ENCODE measurements at places on chromosomes 6 and 20.

GRCh38 chr6:43588194-43588593 is 12.2 kb downstream of the POLH start:
- H3K27ac ChIP-seq = no peak overlapping the region
- no peaks in the 10 kb centered on the region for H3K4me1 ChIP-seq
- peaks cover 14% of the 10 kb centered on the region for H3K36me3 ChIP-seq
- no peak for DNase-seq

- H3K27ac ChIP-seq = no peak overlapping the region
- no peak overlapping the region for H3K4me3 ChIP-seq
- DNase-seq = no peak
- H3K36me3 ChIP-seq = no peaks in the 10 kb centered on the region
- H3K4me1 ChIP-seq = no peaks in the 10 kb centered on the region
Measured at GRCh38 chr20:9163251-9163650, 94.4 kb downstream of the PLCB4 start.

DNA sequence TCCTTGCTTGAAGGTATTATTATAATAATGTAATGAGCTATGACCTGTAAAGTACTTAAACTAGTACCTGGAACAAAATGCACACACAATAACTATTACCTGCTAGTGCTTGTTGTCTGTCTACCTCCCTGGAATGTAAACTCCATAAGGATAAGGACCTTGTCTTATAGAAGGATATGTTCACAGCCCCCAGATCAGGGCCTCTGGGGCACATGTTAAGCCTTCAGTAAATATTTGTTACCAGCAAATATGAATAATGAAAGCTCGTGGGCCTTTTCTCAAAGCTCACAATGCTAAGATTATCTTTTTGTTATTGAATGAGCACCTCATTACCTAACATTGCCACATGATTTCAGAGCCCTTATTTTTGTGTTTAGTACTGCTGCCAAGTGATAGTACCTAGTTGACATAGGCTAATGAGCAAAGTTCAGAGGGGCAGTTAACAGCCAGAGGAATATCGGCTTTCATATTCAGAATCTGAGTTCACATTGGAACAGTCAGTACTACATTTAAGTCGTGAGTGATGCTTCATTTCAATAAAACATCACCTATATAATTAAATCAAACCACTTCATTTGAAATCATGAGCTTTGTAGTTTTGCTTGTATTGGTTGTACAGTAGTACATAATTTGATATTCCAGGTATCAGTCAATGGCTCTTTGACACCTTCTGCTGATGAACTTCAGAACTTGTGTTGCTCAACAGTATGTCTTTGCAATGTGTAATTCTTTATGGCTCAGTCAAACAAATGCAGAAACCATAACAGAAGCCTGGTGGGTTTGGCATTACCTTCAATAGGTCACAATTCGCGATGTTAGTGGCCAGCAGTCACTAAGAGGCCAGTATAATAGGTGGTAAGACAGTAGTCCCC is 11.8 kb upstream of the SMLR1 start:
- no peaks in the 10 kb centered on the region for H3K27me3 ChIP-seq
- DNase-seq = no peak

DNA sequence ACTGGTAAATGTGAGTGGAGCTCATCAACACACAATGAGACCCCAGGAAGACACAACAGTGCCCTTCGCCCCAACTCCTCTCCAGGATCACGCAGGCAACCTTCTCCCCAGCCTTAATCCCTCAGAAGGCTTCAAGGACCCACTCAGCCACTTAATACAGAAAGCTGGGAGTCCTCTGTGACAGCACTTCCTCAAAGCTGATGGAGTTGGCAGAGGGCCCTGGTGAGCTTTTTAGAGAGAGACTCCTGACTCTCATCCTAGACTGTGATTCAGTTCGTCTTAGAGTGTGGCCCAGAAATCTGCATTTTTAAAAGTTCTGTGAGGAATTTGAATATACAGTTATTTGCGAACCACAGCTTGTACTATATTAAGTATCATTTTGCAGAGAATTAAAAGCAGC is 187.7 kb downstream of the UST start:
- H3K36me3 ChIP-seq = no peaks in the 10 kb centered on the region
- DNase-seq = no peak
- H3K27ac ChIP-seq = no peak overlapping the region
- peaks cover 3% of the 10 kb centered on the region for H3K27me3 ChIP-seq

- no peak overlapping the region for H3K4me3 ChIP-seq
- no peak for DNase-seq
- H3K4me1 ChIP-seq = peaks cover 8% of the 10 kb centered on the region
- H3K36me3 ChIP-seq = no peaks in the 10 kb centered on the region
- no peaks in the 10 kb centered on the region for H3K27me3 ChIP-seq
Measured at GRCh38 chr6:118705544-118706491, 54.4 kb upstream of the CEP85L start.

DNA sequence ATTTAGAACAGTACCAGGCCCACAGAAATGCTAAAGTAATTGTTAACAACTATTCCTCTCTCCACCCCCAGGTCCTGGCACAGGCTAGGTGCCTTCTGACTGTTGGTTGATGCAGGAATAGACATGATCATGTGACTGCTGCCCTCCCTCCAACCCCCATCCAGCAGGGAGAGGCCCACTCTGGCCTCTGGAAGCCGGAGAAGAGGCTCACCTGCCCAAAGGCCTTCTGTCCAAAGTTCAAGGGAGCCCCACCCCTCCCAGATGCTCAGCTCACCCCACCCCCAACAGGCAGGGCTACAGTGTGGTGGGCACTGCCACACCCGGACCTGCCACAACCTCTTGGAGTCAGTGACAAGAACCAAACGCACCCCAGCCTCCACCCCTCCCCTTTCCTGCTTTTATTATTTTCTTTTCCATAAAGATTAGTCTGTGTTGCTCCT is 26.9 kb upstream of the FOXP4 start:
- no peak overlapping the region for H3K4me3 ChIP-seq
- H3K27me3 ChIP-seq = no peaks in the 10 kb centered on the region
- no peak overlapping the region for H3K27ac ChIP-seq
- H3K4me1 ChIP-seq = no peaks in the 10 kb centered on the region
- no peak for DNase-seq

DNA sequence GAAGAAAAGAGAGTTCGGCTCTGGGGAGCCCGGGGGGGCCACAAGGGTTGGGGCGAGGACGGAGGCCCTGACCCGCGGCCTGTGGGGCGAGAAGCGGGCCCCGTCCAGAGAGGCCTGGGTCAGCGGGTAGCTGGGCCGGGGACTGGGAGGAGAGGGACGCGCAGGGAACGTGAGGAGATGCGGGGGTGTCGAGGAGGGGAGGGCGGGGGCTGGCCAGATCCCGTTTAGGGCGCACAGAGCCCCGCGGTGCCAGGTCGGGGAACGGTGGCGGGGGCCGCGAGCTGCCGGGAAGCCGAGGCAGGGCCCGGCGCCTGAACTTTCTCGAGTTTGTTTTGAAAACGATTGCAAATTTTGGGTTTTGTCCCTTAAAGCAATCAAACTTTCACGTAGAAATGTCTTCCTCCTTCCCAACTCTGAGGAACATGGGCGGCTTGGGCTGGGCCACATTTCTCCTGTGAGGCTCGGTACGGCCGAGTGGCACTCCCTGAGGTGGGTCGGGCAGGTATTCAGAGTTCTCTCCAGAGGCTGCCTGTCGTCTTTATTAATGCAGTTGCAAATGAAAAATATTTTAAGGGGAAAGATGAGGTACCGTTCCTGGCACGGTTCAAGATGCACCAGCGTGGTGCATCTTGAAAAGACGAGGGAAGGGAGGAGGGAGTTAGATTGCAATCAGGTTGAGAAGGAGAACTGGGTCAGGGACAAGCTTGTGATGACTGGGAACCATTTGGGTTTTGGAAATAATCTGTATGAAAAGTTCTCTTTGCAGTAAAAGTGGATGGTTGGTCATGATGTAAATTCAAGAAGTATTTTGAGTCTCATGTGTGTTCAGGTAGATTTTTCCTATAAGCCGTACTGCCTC is 972 bp downstream of the RNF8 start:
- peak overlapping the region; percentile 88 for H3K4me3 ChIP-seq
- no peaks in the 10 kb centered on the region for H3K36me3 ChIP-seq
- H3K27me3 ChIP-seq = no peaks in the 10 kb centered on the region
- H3K4me1 ChIP-seq = peaks cover 6% of the 10 kb centered on the region
- DNase-seq = no peak
- peak overlapping the region; percentile 83 for H3K27ac ChIP-seq

DNA sequence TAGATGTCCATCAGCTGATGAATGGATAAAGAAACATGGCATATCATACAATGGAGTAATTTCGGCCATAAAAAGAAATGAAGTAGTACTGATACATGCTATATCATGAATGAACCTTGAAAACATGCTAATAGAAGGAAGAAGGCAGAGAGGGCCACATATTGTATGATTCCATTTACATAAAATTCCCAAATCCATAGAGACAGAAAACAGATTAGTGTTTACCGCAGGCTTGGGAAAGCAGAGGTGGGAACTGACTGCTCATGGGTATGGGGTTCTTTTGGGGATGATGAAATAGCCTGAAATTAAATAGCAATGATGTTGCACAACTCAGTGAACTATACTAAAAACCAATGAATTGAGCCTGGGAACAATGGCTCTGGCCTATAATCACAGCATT is 58.3 kb downstream of the SERAC1 start:
- no peak overlapping the region for H3K4me3 ChIP-seq
- no peak overlapping the region for H3K27ac ChIP-seq
- H3K36me3 ChIP-seq = peaks cover 3% of the 10 kb centered on the region
- H3K4me1 ChIP-seq = no peaks in the 10 kb centered on the region

DNA sequence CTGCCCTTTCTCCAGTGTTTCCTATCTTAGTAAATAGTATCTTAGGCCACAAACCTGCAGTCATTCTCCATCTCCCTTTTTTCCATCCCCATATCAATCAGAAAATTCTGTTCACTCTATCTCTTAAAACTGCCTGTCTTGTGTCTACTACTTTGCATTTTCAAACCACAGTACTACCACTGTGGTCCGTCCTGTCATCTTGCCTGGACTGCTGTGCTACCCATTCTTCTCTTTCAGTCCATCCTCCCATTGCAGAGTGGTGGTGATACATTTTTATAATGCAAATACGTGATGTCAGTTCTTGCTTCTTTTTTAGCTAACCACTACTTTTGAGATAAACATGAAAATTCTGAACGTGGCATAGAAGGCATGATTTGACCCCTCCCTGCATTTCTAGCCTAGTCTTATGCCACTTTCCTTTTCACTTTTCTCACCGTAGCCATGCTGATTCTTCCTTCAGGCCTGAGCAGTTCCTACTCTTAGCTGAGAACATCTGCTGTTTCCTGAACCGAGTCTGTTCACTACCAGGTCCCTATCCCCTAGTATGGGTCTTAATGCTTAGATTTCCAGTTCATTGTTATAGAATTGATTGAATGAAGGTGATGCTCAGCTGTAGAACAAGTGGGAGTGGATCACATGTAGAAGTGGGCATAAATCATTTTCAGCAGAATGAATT is 13.8 kb downstream of the TBPL1 start:
- no peaks in the 10 kb centered on the region for H3K36me3 ChIP-seq
- no peaks in the 10 kb centered on the region for H3K27me3 ChIP-seq

- H3K4me1 ChIP-seq = peaks cover 2% of the 10 kb centered on the region
- H3K27me3 ChIP-seq = no peaks in the 10 kb centered on the region
- no peaks in the 10 kb centered on the region for H3K36me3 ChIP-seq
- H3K4me3 ChIP-seq = no peak overlapping the region
Measured at GRCh38 chr6:151627689-151628444, 134.1 kb downstream of the CCDC170 start.

- no peak for DNase-seq
- H3K27me3 ChIP-seq = no peaks in the 10 kb centered on the region
- no peaks in the 10 kb centered on the region for H3K36me3 ChIP-seq
- no peak overlapping the region for H3K27ac ChIP-seq
- H3K4me1 ChIP-seq = no peaks in the 10 kb centered on the region
Measured at GRCh38 chr6:154986787-154987235, 8.3 kb upstream of the TIAM2 start.

DNA sequence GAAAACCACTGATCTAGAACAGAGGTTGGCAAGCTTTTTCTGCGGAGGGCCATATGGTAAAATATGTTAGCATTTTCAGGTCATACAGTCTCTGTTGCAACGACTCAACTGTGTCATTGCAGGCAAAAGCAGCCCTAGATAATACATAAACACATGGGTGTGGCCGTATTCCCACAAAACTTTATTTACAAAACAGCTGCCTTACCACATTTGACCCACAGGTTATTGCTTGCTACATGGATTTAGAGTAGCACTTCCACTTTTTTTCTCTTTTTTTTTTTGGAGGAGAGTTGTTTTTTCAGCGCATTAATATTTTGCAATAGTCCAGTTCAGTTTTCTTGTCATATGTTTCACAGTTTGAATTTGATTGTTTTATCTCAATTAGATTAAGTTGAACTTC is 2.5 kb upstream of the IGF2R start:
- peaks cover 10% of the 10 kb centered on the region for H3K4me1 ChIP-seq
- no peaks in the 10 kb centered on the region for H3K36me3 ChIP-seq
- H3K27me3 ChIP-seq = peaks cover 4% of the 10 kb centered on the region
- H3K4me3 ChIP-seq = no peak overlapping the region
- no peak overlapping the region for H3K27ac ChIP-seq
- no peak for DNase-seq

- peak overlapping the region; percentile 7 for H3K4me3 ChIP-seq
- peak; percentile 28 for DNase-seq
- peaks cover 18% of the 10 kb centered on the region for H3K4me1 ChIP-seq
- peak overlapping the region; percentile 48 for H3K27ac ChIP-seq
- H3K27me3 ChIP-seq = no peaks in the 10 kb centered on the region
Measured at GRCh38 chr6:158475344-158476302, 84.3 kb upstream of the TMEM181 start.

- H3K36me3 ChIP-seq = no peaks in the 10 kb centered on the region
- DNase-seq = peak; percentile 10
- H3K27me3 ChIP-seq = no peaks in the 10 kb centered on the region
- peaks cover 13% of the 10 kb centered on the region for H3K4me1 ChIP-seq
- H3K4me3 ChIP-seq = no peak overlapping the region
- peak overlapping the region; percentile 56 for H3K27ac ChIP-seq
Measured at GRCh38 chr6:22471132-22471690, 98.2 kb upstream of the HDGFL1 start.

DNA sequence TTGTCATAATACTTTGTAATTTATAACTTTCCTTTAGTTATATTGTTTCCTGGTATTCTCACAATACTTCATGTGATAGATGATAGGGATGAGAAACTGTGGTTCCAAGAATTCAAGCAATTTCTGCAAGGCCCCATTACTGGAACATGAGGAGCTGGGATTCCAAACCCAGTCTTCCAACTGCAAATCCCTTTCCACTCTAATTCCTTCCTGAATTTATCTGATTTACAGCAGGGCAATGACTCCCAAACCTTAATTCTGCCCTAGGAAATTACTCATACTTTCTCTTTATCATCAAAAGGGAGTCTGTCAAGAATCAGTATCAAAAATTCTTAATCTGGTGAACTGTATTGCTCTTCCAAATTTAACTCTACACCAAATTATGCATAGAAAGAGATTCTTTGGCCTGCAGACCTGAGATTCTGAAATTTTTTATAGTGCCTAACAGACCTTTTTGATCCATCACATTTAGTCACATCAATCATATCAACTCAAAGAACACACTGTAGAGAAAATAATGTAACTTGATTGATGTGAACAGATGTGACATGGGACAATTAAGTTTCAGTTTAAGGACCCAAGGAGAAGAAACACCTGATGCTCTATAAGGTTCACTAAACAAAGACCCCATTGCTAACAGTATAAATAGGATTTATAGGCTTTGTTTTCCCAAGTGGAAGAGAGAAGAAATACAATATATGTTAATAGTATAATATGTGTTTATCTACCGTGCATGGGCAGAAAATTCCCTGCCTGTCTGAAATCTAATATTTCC is 41.5 kb upstream of the GJA1 start:
- no peak for DNase-seq
- no peaks in the 10 kb centered on the region for H3K27me3 ChIP-seq
- H3K4me1 ChIP-seq = no peaks in the 10 kb centered on the region
- no peaks in the 10 kb centered on the region for H3K36me3 ChIP-seq

Measured in Panc1 (cell line).